Activated naive CD4-positive, alpha-beta T cell treated with Interleukin-2 at 50 U/mL for 16 hours (primary cell): ENCODE measurements at places on chromosomes 3 and 15.

DNA sequence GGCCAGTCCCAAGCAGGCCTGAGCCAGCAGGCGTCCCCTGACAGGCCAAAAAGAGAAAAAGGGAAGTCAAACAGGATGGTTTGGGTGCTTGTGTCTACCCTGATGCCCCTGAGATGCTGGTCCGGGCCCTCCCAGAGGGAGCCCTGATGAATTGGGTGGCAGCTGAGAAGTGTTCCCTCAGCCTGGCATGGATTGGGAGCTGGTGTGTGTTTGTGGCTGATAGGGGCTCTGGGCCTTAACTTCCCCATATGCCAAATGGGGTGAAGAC, 1.4 kb downstream of the FBLN2 start:
- DNase-seq, result no peak

- peak; percentile 10 for DNase-seq
These were observed 1.4 kb upstream of the GHSR start for GRCh38 chr3:172449466-172450149.

DNA sequence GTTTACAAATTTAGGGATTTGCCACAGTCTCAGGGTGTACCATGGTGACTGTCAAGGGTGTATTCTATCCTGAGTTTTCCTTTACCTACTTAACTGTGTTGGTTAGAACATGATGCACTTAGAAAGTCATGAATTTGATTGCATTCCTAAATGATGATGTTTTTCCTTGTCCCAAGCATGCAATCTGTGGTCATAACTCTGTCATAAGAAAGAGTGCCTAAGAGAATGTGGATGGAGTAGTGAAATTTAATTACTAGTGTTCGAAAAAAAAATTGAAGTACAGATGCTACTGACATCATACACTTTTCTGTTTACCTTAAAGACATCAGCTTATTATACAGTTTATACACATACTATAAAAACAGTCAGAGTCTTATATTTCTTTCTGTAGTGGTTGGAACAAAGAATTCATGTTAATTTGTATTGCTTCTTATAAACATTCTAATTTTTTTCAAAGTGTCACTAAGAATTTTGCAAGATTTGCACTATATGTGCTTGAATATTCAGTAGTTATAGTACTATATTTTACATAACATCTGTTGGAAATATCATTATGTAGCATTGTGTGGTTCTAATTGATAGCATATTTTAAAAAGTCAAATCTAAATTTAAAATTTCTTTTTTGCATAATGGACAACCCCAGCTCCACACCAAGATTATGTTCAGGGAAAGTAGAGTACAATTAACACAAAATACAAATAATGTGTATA, 231.3 kb upstream of the KCNMB2 start:
- DNase-seq, result no peak

- no peak for DNase-seq
These were observed 29.8 kb downstream of the POMGNT2 start for GRCh38 chr3:43075904-43076661.

- no peak for DNase-seq
These were observed 6.7 kb downstream of the KNSTRN start for GRCh38 chr15:40388941-40389823.

- DNase-seq, result no peak
These were observed 27.2 kb downstream of the USP3 start for GRCh38 chr15:63531586-63531985.

GRCh38 chr3:4581498-4581897, 88.3 kb downstream of the ITPR1 start:
- DNase-seq, result no peak

- no peak for DNase-seq
These were observed 129.5 kb downstream of the TFDP2 start for GRCh38 chr3:142019794-142020320.

GRCh38 chr3:70539908-70540307, 227.5 kb upstream of the MDFIC2 start:
- no peak for DNase-seq

DNA sequence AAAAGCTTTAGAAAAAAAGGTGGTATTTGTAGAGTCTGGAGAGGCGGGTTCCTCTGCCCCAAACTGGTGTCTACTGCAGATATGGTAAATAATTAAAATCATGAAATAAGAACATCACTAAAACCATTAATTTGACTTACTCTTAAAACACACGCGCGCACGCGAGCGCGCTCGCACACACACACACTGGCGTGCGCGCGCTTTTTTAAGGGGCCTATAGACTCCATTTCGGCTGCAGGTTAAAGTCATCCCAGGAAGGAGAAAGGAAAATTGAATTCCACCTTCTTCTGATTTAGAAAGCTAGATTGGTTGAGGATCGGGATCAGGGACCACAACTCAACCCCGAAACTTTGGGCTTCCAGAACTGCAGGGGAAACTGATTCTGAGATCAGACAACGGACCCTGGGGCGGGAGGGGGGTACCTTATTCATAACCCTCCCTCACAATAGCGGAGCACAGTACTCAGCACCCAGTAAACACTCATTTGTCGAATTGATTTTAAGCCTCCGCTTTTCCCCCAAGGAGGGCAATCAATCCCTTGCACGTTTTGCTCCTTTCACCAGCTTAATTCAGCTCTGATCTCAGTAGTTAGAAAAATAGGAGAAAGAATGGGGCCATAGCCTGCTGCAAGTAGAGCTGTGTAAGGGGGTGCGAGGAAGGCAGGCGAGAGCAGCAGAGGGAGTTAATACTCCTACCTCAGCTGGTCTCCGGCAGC, 509 bp upstream of the LRRC3B start:
- no peak for DNase-seq

- DNase-seq, result no peak
These were observed 151.4 kb downstream of the PLD1 start for GRCh38 chr3:171658841-171659240.

DNA sequence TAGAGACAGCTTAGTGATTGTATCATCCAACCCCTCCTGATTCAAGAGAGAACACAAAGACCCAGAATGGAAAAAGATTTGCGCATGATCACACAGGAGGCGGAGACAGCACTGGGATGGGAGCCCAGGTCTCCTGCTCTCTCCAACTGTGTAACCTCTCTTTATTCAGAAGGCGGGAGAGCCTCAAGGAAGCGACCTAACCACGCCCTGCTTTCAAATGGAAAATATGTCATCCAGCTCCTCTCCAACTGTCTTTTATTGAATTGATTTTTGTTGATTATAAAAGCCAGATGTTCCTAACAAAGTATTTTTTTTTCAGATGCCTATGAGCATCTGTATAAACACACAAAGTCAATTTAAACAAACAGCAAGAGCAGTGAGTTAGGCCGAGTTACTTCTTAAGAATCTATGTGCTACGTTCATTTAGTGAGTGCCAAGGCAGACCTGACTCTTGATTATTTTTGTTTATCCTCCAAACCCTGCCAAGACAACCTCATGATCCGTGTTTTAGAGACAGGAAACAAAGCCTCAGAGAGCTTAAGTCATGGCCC, 74.5 kb downstream of the BFSP2 start:
- no peak for DNase-seq

GRCh38 chr15:43151688-43152087, 18.3 kb downstream of the TMEM62 start:
- DNase-seq, result no peak

- DNase-seq, result no peak
These were observed 12.3 kb upstream of the ANPEP start for GRCh38 chr15:89826671-89827655.

- no peak for DNase-seq
These were observed 145.0 kb downstream of the NEK10 start for GRCh38 chr3:27224197-27224596.

DNA sequence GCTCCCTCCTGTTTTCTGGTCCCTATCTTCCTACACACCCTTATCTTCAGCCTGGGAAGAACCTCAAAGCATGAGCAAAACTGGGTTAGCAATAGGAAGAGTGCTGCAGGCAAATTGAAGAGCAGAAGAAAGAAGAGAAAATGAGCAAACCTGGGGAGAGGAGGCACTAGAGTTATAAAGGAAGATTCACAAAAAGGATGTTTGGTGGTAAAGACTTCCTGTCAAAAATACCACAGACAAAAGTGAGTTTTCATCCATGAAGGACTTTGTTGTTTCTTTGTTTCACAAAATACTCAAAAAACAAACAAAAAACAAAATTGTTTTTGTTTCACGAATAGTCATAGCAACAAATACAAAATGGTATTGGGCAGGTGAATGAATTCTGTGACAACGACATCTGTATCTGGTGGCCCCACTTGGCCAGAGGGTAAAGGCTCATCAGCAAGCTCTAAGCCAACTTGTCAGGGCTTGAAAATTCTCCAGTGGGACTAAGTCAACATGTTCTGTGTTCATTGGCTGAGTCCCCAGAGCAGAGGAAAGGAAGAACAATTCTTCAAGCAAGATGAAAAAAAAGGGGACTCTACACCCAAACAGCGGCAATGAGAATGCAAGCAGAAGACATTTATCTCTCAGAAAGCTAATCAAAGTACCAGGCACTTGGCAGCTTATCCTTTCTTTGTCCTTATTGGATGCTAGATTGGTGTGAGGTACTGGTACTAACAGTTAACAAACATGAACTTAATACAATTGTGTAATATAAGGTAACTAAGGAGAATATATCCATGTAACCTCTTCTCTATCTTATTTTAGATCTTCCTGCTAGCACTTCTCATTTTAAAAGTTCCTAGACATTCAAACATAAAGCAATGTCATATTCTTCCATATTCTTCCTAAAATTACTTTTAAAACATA, 9.7 kb downstream of the ATP8B4 start:
- no peak for DNase-seq

- DNase-seq, result no peak
These were observed 39.7 kb downstream of the CYP11A1 start for GRCh38 chr15:74327756-74328155.
